ENCODE measurements at places on chromosomes 12 and 14.

GRCh38 chr12:89697296-89697695 lies 11.3 kb downstream of the ATP2B1 start:
- no peak for DNase-seq

GRCh38 chr12:7008864-7009263 lies 9.4 kb downstream of the LPCAT3 start:
- DNase-seq, result no peak

DNA sequence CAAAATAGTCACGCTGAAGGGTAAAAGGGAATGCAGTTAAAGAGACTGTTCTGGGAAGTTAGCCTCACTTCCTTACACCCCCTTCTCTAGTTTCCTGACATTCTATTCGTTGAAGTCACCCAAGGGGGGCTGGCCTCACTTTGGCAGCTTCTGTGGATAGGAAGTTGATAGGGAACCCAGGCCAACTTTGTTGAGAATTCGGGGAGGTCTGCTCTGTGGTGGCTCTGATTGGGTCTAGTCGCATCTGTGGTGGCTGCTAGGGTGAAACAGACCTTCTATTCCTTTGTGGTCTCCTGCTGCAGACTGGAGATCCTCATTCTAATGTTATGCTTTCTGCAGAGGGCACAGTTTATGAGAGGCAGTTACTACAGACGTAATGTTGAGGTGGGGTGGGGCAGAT lies 28.8 kb upstream of the GZMB start:
- no peak for DNase-seq

DNA sequence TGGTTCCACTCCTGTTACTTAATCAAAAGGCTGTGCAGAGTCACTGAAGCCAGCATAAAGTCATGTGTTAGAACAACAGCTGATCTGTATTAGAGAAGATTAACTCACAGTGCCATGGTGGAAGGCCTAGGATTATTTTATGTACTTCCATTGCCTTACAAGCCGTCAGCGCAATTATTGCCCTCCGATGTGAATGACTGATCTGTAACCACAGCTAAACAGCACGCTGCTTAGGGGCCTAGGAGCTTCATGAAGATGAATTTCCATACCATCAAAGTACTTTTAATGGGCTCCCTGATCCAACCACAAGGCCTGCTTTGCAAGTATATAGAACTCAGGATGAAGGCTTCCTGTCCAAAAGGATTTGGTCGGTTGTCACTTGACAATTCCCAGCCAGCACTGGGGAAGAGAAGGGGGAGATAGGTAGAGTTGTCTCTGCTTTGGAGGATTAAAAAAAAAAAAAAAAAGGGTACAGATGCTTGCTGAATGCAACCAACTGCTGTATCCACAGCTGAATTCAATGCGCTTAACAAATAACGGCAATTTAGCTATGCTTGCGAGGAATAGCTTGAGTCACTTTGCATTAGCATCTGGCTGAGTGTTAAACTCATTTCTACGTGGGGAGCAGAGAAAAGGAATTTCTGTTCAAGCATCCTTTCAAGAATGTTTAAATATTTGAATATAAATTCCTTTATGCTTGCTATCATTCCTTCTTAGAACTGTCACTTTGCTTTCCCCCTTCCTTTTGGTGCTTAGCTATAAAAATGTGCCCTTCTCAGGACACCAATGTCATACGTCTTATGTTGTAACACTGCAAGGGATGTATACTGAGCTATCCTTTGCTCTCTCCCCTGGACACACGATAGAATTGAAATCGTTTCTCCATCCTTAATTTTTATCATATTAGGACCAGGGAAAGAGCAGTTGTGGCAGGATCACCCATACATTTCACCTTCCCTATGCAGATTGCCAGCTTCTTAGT lies 387.8 kb downstream of the SOX5 start:
- peak; percentile 72 for DNase-seq

DNA sequence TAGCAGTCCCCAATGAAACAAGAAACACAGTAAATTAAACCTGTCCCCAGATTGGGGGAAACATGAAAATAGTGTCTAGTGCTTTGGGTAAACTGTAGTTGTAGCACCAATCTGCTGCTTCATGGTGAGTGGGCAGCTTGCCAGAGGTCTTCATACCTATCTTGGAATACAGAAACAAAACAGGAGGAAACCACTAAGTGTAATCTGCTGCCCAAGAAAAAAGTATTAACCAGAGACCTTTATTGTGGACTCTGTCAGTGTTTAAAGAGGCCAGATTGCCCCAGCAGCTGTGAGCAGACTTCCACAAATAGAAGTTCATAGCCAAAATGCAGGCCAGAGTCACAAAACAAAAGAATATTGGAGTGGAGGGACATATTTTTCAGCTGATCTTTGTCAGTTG lies 2.3 kb downstream of the ISCU start:
- DNase-seq, result no peak

DNA sequence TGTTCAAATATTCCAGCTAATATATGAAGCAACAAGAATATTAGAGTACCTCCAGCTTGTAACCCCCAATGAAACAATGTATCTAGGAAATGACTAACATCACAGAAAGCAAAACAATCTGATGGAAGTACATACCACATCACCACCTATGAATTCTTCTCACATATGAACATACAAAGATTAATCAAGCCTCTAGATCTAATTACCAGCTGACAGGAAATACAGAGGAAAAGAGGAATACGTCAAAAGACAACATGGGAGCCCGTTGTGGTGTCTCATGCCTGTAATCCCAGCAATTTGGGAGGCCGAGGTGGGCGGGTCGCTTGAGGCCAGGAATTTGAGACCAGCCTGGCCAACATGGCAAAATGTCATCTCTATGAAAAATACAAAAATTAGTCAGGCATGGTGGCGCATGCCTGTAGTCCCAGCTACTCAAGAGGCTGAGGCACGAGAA lies 7.5 kb downstream of the NEDD8 start:
- no peak for DNase-seq

GRCh38 chr12:75812271-75813018 lies 219.1 kb downstream of the PHLDA1 start:
- DNase-seq, result peak; percentile 34

- no peak for DNase-seq
Observed at GRCh38 chr12:120690978-120691377, 4.0 kb downstream of the MLEC start.

DNA sequence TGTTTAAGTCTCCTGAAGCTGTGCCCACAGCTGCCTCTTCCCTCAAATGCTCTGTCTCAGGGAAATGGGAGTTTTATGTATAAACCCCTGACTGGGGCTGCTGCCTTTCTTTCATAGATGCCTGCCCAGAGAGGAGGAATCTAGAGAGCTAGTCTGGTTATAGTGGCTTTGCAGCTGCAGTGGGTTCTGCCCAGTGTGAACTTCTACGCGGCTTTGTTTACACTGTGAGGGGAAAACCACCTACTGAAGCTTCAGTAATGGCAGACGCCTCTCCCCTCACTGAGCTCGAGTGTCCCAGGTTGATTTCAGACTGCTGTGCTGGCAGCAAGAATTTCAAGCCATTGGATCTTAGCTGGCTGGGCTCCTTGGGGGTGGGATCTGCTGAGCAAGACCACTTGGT lies 36.9 kb downstream of the SCYL2 start:
- DNase-seq, result no peak

DNA sequence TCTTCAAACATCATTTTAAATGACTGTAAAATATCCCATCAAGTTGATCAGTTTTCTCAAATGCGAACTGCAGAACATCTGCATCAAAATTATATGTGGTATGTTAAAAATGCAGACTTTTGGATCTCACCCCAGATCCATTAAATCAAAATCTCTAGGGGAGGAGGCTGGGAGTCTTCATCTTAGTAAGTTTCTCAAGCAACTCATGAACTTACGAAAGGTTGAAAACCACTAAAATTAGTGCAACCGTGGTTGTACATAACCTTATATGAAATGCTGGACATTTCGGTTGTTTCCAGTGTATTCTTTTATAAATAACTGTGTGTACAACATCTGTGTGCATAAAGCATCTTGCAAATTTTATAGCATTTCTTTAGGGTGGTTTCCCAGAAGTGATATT lies 39.2 kb downstream of the ZFP36L1 start:
- no peak for DNase-seq

DNA sequence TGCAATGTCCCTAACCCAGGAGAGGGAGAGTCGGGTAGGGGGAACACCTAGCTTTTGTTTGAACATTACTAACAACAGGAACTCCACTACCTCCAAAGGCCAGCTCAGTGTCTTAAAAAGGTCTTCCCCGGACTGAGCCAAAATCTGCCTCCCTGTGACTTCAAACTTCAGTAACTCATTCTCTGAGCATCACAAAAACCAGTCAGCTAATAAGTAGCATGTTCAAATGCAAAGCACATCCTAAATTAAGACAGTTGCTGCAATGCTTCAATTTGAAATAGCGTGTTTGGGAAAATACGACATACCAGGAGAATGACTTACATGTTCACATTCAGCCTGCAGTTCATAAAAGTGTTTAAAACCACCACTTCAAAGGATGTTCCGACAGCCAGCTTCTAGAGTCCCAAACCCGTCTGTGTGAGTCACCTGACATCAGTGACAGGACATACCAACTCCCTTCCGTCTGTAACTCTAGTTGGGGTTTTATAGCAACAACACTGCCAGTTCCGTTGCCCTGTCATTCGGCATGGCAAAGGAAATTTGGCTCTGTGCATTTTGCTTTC lies 13.0 kb downstream of the ZFP36L1 start:
- no peak for DNase-seq

DNA sequence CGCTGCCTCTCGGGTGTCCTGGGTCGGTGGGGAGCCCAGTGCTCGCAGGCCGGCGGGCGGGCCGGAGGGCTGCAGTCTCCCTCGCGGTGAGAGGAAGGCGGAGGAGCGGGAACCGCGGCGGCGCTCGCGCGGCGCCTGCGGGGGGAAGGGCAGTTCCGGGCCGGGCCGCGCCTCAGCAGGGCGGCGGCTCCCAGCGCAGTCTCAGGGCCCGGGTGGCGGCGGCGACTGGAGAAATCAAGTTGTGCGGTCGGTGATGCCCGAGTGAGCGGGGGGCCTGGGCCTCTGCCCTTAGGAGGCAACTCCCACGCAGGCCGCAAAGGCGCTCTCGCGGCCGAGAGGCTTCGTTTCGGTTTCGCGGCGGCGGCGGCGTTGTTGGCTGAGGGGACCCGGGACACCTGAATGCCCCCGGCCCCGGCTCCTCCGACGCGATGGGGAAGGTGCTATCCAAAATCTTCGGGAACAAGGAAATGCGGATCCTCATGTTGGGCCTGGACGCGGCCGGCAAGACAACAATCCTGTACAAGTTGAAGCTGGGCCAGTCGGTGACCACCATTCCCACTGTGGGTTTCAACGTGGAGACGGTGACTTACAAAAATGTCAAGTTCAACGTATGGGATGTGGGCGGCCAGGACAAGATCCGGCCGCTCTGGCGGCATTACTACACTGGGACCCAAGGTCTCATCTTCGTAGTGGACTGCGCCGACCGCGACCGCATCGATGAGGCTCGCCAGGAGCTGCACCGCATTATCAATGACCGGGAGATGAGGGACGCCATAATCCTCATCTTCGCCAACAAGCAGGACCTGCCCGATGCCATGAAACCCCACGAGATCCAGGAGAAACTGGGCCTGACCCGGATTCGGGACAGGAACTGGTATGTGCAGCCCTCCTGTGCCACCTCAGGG lies 679 bp downstream of the ARF6 start:
- DNase-seq, result no peak

GRCh38 chr12:130617219-130617618 lies 98.9 kb downstream of the RIMBP2 start:
- no peak for DNase-seq

DNA sequence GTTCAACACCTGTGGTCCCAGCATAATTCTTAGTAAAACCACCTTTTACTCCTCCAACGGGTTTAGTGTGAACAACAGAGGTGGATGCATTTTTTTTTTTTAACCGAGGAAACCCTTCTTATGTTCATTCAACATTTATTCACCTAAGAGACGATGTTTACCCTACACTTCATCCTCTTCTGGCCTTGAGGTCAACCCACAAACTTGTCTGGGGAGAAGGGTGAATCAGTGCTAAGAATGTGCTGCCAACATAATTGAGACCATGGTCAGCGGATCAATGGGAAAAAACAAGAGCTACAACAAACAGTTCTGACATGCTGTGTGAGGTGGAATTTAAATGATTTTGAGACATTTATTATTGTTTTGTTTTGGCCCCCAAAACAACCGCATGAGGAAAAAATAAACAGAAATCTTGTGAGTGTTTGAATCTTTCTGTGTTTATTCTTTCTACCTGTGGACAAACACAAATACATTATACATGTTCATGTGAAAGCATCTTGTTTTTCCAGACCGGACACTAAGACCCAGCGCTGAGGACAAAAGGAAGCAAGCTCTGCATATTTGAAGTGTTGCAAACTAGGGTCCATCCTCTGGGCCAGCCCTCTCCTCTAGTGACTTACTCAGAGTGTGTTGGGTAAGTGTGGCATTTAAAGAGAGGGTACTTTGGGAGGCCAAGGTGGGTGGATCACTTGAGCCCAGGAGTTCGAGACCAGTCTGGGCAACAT lies 5.1 kb upstream of the USP30 start:
- DNase-seq, result no peak

GRCh38 chr12:119447618-119448017 lies 113.1 kb downstream of the CCDC60 start:
- no peak for DNase-seq

DNA sequence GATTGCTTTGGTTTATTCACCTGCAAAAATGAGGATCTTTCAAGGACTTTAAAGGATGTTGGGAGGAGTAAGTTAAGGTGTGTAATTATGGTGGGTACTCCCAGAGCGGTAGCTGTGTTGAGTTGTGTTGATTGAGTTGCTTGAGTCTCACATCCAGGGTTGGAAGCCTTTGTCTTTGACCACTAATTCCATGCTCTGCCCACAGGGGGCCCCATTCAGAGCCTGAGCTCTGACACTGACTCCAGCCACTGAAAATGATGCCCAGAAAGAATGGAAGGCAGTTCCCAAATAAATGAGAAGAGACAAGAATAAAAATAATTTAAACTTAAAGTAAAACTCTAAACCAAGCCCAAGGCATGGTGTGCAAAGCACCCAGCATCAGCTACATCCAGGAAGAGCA lies 237.4 kb upstream of the PWP1 start:
- no peak for DNase-seq

- no peak for DNase-seq
Observed at GRCh38 chr14:76462330-76462729, 86.4 kb downstream of the ESRRB start.

DNA sequence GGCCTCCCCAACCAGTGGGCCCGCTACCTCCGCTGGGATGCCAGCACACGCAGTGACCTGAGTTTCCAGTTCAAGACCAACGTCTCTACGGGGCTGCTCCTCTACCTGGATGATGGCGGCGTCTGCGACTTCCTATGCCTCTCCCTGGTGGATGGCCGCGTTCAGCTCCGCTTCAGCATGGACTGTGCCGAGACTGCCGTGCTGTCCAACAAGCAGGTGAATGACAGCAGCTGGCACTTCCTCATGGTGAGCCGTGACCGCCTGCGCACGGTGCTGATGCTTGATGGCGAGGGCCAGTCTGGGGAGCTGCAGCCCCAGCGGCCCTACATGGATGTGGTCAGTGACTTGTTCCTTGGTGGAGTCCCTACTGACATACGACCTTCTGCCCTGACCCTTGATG lies 73.0 kb downstream of the NRXN3 start:
- DNase-seq, result no peak
